ENCODE measurements at places on chromosomes 16 and 17. TPM values are rescaled to one million over a fixed set of nuclear protein-coding genes. Genes with fewer than 3 reads are reported as not detected.

DNA sequence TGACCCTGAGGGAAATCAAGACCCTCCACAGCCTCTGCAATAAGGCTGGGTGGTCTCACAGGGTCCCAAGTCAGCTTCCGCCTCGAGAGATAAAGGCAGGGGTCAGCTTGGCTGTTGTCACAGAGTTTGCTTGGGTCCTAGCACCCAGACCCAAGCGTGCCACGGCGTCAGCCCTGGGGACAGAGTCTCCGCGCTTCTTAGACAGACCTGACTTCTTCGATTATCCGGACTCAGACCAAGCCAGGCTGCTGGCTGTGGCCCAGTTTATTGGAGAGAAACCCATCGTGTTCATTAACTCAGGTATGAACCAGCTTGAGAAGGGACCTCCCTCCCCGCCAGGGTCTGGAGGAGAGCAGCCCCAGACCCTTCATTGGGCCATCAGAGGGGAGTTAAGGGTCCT is 588 bp downstream of the C16orf92 start:
- DNase-seq, result no peak

GRCh38 chr16:75238132-75238852 is 13.1 kb downstream of the BCAR1 start:
- peak; percentile 87 for DNase-seq

- DNase-seq, result no peak
Measured at GRCh38 chr17:67602444-67602843, 115.3 kb upstream of the NOL11 start.

- no peak for DNase-seq
Measured at GRCh38 chr16:12296991-12297390, 320.5 kb downstream of the SNX29 start.

DNA sequence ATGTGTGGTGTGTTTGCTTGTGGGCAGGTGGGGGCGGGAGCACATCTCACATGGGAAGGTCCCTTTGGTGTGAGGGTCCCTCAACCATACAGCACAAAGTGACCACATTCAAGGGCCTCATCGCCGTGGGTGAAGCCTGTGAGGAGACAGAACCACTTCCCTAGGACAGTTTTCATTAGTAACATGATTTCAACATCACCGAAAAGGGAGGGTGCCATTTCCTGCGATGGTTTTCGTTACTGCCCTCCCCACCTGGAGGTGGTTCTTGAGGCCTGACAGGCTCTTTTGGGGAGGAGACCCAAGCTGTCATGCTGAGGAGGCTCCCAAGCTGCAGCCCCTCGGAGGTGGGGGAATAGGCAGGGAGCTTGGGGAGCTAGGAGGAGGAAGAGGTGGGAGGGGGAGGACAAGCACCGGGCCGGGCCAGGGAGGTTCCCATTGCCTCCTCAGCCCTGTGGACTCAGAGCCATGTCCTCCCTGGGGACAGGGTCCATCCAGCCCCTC is 9.5 kb downstream of the CD300LB start:
- DNase-seq, result no peak

DNA sequence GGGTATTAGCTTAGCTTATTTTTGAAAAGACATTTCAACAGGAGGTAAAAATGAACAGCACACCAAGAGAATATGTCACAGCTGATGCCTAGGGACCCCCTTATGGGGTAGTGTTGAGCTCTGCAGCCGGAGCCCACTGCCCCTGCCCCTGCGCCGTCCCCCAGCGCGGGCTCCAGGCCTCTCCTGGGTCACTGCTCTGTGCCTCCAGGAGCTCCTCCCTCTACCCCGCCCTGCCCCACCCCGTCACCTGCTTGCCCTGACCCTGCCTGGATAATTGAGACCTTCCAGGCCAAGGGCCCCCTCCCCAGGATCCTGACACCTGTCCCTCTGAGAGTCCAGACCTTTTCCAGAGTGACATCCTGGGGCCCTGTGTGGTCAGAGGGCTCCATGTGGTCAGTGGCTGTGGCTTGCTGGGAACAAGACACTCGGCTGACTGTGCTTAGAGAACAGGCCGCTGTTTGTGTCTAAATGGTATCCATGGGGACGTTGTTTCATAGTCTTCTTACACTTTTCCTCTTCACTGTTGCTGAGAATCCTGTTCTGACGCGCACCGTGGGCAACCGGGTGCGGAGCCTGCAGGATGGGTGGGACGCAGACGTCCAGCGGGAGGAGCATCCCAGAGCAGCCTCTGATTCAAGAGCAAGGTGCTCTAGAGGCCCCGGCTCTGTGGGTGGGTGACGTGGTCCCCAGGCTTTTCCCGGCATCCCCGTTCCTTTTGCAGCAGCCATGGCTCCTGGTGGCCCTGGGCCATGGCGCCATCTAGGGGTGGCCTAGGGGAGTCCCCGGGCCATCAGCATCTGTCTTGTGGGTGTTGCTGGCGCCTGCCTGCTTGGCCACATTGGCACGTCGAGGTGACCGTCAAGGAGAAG is 20.0 kb upstream of the WFIKKN1 start:
- no peak for DNase-seq

GRCh38 chr17:78921437-78921971 is 3.7 kb downstream of the TIMP2 start:
- DNase-seq, result no peak

- DNase-seq, result peak; percentile 79
Measured at GRCh38 chr16:77171745-77172635, 19.0 kb upstream of the MON1B start.

DNA sequence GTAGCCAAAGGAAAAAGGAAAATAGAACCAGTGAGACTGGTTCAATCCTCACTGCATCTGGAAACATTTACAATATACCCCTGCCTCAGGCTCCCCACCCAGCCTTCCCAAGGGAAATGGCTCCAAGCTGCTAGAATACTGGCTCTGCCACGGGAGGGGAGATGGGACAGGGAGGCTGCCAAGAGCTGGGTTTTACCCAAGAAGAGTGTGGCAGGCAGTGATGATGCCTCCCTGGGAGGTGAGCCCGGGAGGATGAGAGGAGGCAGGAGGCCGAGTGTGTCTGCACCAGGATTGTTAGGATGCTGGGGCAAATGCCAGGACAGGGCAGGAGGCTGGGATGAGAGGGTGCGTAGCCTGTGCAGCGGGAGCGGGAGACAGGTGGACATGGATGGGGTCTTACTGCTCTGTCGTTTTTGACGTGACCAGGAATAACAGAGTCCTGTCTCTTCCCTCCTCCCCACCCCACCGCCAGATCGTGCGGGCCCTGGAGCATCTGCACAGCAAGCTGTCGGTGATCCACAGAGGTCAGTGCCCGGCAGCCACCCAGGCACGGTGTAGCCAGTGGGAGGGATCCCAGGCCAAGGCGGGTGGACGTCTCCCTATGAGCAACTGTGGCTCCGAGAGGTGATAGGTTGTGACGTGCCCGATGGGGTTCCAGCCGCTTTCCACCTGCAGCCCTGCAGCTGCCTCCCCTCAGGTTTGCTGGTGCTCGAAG is 18.4 kb downstream of the MAP2K3 start:
- no peak for DNase-seq

DNA sequence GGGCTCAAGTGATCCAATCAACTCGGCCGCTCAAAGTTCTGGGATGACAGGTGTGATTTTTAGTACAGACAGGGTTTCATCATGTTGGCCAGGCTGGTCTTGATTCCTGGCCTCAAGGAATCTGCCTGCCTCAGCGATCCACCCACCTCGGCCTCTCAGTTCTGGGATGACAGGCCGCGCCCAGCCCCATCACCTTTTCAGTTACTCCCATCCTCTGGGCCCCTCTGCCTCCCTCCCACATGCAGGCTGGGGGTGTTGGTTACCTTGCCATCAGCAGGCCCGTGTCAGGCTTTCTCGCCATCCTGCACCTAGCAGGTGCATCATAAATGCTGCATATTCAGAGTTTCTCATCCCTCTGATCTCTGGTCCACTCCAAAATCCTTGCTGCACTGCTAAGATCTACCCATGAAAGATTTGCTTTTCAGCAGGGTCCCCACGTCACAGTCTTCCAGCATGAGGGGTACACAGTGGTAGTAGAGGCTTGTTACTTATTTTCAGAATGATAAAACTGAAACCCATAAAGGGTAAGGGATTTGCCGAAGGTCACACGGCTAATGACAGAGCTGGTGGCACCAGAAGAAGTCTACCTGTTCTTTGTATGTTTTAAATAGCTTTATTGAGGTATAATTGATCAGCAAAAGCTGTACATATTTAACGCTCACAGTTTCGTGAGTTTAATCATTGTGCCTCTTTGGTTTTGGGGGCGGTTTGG is 16.6 kb downstream of the PMM2 start:
- DNase-seq, result no peak

- DNase-seq, result no peak
Measured at GRCh38 chr17:57284984-57285646, 28.8 kb downstream of the MSI2 start.

DNA sequence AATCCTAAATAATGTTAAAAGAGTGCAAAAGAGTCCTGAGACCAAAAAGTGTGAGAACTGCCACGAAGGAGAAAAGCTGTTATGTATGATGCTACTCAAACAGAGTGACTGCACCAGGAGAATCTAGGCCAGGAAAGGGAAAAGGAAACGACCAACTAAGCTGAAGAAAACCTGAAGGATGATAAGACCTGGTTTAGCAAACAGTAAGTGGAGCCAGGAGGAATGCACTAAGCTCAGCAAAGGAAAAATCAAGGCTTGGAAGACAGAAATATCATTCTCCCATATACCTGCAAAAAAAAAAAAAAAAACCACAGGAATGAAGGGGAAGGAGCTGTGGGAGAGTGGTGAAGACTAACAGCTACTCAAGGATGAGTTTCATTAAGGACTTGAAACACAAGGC is 21.1 kb downstream of the CMC2 start:
- DNase-seq, result no peak

DNA sequence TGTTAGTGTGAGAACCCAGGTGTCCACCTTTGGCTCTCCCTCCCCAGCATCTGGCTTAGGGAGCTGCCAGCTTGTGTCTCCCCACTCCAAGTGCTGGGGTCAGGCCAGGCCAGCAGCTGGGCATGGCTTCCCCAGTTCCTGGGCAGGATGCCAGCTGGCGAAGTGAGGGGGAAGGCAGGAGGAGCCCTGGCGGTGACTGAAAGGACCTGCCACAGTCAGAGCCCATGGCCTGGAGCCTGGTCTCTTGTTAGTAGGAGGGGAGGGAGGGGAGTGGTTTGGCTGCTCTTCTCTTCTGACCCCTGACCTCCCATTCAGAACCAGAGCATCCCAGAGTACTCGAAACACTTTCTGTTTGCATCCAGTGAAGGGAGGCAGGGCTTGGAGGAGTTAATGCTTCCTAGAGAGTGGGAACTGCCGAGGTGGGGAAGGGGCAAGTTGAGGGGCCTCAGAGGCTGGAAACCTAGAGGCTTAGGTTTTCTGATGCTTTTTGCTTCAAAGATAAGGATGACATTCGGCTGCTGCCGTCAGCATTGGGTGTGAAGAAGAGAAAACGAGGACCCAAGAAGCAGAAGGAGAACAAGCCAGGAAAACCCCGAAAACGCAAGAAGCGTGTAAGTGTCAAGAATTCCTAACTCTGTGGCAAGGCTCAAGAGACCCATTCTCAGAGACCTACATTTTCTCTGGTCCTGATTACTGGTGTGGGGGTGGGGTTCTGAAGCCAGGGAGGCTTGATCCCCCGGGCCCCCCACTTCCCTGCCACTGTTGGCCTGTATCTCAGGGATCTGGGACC is 772 bp downstream of the CHD3 start:
- peak; percentile 88 for DNase-seq

- DNase-seq, result no peak
Measured at GRCh38 chr17:49342575-49342936, 19.5 kb downstream of the ZNF652 start.

DNA sequence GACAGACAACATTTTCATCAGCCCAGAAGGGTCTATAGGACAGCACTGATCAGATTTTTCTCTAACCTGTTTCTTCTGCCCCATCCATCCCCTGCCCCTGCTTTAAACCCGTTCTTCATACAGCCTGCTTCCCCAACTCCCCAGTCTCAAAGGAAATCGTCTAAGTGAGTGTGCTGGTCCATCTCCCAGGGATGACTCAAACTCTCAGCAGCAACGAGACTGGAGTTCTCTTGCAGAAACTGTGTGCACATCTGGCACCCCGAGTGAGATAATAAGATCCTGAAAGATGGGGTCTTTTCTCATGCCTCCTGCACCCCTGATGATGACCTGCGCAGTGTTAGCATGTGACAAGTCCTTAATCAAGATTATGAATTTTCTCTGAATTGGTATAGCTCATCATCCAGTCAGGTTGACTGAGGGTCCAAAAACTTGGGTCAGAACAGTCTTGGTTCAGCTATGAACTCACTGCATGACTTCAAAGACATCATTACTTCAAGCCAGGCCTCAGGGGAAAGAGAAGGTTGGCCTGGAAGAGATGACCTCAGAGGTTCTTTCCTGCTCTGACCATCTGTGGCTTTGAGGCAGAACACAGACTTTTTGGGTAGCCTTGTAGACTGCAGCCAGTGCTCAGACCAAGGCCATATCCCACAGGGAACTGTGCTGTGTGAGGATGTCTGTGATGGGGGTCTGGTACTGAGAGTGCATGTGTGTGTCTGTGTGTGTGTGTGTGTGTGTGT is 117.9 kb downstream of the SPACA3 start:
- no peak for DNase-seq

DNA sequence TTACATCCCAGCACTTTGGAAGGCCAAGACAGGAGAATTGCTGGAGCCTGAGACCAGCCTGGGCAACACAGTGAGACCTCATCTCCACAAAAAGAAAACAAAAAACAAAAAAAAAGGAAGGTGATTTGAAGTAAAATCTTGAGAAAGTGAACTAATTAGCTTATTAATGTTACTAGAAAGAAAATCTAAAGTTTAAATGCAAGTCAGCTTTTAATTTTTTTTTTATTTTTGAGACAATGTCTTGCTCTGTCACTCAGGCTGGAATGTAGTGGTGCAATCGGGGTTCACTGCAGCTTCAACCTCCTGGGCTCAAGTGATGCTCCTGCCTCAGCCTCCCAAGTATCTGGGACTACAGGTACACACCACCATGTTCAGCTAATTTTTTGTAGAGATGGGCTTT is 3.5 kb upstream of the CTCF start:
- no peak for DNase-seq

- DNase-seq, result no peak
Measured at GRCh38 chr17:3669085-3669347, 404 bp downstream of the EMC6 start.

- DNase-seq, result no peak
Measured at GRCh38 chr16:29784157-29784556, 6.1 kb downstream of the ZG16 start.

- DNase-seq, result no peak
Measured at GRCh38 chr16:35450648-35451047, 1991.2 kb downstream of the TP53TG3F start.

Gene NXPH3
- polyA plus RNA-seq, result 1.5 TPM

Gene CA10
- 14.0 TPM for polyA plus RNA-seq

Gene FOXF1
- not detected for polyA plus RNA-seq

Gene CACNG3
- polyA plus RNA-seq, result not detected

Gene ACSM5
- 0.66 TPM for polyA plus RNA-seq

Gene IQCK
- polyA plus RNA-seq, result 14.2 TPM

Gene PPP1R27
- polyA plus RNA-seq, result 52.6 TPM

Gene GAS7
- polyA plus RNA-seq, result 57.4 TPM

Gene SPIRE2
- 3.1 TPM for polyA plus RNA-seq

Gene KRTAP2-3
- not detected for polyA plus RNA-seq

Gene TMC5
- 0.08 TPM for polyA plus RNA-seq
